ENCODE measurements at places on chromosomes 2 and 18. TPM values are rescaled to one million over a fixed set of nuclear protein-coding genes. Genes with fewer than 3 reads are reported as not detected.

The APCDD1 gene
- 43.1 TPM for total RNA-seq

DNA sequence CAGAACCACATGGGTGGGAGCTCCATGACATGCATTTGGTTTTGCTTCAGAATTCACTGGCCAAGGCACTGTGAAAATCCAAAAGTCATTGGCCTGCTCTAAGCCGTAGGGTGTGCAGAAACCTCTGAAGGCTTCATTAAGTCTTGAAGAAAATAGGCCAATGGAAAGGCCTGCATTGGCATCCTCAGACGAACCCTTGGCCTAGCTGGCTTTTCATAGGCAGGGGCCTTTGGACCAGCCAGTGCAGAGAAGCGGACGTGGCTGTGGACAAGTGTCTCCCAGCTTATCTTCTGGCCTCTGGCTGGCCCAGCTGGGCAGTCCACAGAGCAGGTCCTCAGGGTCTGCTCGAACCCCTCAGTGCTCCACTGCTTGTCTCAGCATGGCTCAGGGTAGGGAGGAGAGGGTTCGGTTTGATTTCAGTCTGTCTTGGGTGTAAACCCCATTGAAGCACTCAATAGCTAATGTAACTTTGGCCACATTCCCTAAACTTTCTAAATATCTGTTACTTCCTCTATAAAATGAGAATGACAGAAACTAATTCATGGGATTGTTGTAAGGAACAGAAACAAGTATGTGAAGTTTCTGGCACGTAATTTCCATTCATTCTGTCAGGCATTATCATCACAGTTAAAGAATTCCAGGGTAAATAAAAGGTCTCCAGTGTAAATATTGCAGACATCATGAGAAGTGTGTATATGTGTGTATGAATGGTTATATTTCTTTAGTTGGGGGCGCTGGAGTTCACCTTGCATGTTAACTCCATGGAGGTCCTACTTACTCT lies 125.5 kb downstream of the TFCP2L1 start:
- no peak for DNase-seq

DNA sequence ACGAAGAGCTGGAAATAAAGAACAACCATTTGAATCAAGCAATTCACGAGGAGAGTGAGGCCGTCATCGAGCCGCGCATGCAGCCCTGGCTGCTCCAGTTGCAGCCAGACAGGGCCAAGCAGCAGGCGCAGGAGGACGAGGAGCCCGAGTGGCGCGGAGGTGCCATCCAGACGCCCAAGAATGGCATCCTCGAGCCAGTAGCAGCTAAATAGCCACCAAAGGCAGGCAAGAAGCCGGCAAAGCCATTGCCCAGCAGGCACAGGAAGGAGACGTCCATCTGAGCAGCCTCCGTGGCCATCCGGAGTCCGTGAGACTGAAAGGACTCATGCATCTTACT lies 8.9 kb upstream of the CHST10 start:
- no peak for DNase-seq

DNA sequence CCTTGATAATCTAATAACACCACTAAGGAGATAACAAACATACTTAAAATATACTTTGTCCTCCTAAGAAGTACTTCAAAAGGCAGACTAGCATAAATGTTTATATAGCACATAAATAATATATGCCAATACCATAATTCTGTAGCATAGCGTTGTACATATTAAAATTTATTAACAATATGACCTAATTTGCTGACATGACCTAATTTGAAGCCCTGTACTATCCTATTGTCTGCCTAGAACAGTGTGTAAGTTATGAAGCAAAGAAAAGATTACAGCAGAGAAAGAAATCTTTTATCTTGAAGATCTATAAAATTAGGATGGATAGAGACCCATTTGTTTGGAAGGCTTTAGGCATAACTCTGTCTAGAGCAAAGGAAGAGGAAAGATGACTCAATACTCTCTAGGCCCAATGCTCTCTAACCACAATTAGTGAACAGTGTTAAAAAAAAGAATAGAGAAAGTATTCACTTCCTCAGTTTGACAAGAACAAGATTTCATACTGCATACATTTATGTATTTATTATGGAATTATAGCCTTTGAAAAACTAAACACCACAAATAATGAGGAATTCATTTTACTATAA lies 231.3 kb downstream of the ZRANB3 start:
- no peak for DNase-seq
